ENCODE measurements at places on chromosomes 12 and 14.

- peak; percentile 79 for DNase-seq
Observed at GRCh38 chr14:59337141-59337611, 128.0 kb downstream of the GPR135 start.

GRCh38 chr14:72736786-72737559, 156.9 kb downstream of the DPF3 start:
- DNase-seq = no peak

DNA sequence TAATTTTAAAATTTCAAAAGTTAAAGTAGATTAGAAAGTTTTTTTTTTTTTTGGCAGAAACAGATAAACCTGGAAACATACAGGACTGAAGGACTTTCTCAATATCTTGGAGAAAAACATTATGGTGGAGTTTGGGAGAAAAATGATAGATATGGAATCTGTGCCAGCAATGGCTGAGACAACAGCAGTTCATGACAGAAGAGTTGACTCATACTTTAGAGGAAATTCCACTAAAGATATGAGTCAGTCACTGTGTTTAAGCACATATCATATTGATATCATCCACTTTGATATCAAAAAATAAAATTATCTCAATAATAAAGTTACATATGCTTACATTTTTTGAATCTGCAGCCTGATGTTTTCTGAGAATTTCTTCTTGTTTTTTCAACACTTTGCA, 193.9 kb upstream of the OR4E1 start:
- DNase-seq = no peak

GRCh38 chr12:101777485-101777884, 38.2 kb upstream of the SYCP3 start:
- no peak for DNase-seq

GRCh38 chr14:63205866-63206265, 1.6 kb downstream of the RHOJ start:
- DNase-seq = no peak

DNA sequence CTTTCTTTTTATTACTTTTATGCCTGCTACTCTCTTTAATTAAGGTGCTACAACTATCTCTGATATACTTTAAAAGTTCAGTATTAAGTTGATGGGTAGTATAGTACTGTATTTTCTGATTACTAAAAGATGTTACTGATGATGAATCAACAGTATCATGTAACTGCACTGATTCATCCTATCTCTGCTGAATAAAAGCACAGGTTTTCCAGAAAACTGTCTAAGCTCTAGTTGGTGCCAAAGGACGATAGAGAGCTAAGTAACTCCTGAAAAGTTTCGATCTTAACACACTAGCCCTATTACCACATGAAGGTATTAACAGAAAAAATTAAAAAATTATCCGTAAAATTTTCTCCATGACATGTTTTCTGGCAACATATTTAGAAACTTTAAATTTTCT, 2.1 kb downstream of the SCAF11 start:
- DNase-seq = no peak

DNA sequence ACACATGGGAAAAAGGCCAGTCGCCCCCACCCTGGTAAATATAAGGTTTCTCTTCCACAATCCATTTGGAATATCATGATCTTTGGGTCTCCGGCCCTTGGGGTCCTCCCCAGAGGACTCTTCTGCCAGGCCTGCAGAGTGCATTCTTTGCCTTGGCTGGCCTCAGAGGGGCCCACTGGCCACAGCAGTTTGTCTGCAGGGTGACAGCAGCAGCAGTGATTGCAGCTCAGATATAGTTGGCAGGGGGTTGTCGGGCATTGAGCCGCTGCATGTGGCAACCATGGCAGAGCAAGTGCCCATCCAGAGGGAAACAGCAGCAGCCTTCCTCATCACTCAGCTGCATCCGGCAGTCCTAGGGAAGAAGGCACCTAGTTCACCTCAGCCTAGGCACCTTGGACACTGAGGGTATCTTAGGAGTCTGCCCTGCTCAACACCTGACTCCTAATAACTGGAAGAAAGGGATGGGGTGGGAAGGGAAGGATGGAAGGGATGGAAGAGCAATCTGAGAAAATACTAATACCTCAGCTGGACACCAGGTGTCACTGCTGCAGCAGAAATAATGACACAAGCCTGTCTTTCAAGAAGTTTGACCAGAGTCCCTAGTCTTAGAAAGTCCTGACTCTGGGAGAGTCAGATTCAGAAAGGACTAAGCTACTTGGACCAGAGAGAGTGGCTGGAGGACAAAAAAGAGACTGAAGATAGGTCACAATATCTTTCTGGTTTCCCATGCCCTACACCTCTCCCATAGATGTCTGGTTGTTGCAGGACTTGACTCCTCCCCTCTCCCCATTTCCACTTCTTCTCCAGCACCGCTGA, 8.9 kb downstream of the AJUBA start:
- DNase-seq = no peak

DNA sequence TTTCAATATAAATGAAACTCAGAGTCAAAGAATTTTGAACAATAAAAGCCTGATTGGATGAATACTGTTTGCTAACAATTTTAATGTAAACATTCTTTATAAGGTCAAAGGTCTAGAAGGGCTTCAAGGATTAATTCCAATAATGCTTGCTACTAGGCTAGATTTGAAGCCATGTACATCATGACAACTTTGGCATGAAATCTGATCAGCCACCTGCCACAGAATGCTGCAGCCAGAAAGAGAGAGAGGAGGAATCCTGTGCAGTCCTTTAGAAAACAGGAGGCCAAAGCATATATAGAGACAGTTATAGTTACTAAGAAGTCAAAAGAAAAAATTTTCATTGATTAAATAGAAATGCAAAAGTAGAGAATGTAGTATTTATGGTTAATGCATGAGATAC, 47.1 kb downstream of the ABCD2 start:
- DNase-seq = no peak

GRCh38 chr14:77158882-77159255, 17.3 kb upstream of the ZDHHC22 start:
- no peak for DNase-seq

GRCh38 chr12:11686120-11686519, 36.6 kb downstream of the ETV6 start:
- DNase-seq = no peak

GRCh38 chr12:14991069-14991468, 18.2 kb downstream of the PDE6H start:
- DNase-seq = no peak

GRCh38 chr14:77212943-77213678, 31.5 kb downstream of the TMEM63C start:
- DNase-seq = no peak

- DNase-seq = no peak
Observed at GRCh38 chr14:50783563-50783962, 47.4 kb downstream of the NIN start.

DNA sequence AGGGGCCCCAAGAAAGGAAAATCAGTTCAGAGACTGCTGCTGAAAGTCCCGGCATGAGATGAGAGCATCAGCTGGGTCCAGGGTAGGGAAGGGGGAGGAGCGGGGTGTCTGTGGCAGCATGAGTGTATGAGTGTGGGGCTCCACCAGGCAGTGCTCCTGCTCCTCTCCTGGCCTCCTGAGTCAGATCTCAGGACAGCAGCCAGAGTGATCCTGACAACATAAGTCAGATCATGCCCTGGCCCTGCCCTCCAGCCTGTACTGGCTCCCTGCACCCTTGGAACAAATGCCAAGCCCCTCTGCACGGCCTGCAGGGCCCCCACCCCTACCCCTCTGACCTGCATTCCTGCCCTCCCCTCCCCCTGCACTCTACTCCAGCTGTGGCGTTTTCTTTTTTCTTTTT, 24.2 kb upstream of the LRP1-AS start:
- DNase-seq = no peak

DNA sequence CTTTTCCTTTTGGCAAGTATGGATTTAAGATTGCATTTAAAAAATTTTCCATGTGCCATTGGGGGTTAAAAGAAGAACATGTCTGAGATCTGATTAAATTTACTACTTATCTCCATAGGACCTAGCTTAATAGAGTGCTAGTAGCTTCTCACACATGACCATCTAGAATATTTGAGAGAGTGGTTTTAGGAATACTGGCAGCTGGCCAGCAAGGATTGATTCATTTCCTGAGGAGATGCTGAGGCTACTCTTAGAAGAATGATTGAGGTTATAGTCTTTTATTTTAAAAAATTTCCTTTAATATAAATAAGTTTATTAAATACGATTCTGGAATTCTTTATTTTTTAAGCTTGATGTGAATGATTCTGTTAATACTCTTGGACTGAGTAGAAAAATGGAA, 56.2 kb downstream of the MIPOL1 start:
- no peak for DNase-seq

- DNase-seq = no peak
Observed at GRCh38 chr14:58048219-58048618, 103.8 kb downstream of the ARMH4 start.

GRCh38 chr12:83102499-83102898, 415.8 kb downstream of the TMTC2 start:
- DNase-seq = no peak

DNA sequence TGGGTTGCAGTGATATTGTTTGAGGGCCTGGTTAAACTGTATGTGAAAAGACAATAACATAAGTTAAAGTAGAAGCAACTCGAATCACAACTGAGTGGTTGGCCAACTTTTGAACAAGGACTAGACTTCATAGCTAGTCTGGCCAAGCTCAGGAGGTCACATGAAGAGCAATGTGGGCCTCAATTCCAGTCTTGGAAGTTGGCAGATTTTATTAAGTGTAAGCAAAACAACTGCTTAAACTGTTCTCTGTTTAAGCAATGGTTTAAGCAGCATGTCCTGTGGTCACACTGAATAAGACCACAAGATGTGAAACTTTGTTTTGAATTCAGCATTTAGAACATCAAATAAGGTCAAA, 100.4 kb downstream of the TMTC3 start:
- peak; percentile 32 for DNase-seq

DNA sequence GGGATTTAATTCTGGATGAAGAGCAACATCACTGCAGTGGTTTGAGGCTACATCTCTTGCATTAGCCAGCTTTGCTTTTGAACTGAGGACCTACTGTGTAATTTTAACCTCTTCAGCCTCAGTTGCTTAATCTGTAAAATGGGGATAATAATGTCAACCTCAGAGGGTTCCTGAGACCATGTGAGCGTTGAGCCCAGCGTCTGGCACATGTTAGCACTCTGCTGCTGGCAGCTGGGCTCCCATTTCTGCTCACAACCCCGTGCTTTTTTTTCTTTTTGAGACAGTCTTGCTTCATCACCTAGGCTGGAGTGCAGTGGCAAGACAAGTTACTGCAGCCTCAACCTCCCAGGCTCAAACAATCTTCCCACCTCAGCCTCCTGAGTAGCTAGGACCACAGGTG, 31.6 kb downstream of the TESC start:
- no peak for DNase-seq

- DNase-seq = no peak
Observed at GRCh38 chr12:4134448-4135263, 138.9 kb upstream of the CCND2 start.

GRCh38 chr12:117563007-117563406, 201.6 kb upstream of the NOS1 start:
- DNase-seq = no peak

GRCh38 chr14:55904086-55904485, 214.1 kb upstream of the PELI2 start:
- no peak for DNase-seq

DNA sequence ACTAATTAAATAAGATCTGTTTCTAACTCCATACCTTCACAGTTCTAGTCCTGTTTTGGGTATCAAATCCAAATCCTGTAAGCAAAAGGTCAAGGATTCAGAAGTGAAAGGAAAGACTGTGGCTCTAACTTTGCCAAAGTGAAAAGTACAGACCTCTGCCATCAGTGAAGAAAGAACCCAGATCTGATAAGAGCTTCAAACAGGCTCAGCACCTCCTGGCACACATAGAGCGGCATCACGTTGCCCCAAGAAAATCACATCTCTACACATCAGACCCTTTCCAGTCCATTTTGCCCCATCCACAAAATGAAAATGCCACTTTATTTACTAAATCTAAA, 23.2 kb downstream of the CLIP1 start:
- no peak for DNase-seq

- DNase-seq = no peak
Observed at GRCh38 chr12:13435235-13435933, 238.9 kb downstream of the EMP1 start.

DNA sequence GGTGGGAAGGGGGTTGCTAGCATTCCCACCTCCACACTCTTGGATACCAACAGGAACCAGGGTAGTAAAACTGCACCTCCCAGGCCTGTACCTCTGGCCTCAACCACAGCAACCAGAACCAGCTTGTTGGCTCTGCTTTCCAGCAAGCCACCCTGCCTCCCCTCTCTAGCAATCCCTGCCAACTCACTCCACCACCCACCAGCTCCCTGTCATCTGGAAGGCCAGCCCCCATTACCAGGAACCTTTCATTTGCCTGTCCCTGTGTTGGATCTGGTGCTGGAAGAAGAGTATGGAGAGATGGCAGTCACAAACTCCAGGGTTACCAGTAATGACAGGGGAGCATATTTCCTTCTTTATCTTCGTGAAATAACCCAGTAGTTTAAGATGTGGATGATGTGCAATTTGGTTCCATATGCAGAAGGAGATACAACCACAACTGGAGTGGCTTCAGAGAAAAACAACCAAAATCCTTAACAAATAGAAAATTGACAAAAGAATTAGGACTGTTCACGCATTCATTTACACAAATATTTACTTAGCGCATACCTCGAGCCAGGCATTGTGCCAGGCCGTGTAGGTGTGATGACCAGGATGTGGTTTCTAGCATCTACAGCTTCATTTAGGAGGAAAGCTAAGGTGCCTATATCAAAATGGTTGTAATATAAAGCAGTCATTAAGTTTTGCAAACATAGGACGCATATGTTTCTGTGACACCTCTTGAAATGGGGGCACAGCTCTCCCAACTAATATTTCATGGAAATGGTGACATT, 3.4 kb downstream of the B4GALNT3 start:
- DNase-seq = no peak

DNA sequence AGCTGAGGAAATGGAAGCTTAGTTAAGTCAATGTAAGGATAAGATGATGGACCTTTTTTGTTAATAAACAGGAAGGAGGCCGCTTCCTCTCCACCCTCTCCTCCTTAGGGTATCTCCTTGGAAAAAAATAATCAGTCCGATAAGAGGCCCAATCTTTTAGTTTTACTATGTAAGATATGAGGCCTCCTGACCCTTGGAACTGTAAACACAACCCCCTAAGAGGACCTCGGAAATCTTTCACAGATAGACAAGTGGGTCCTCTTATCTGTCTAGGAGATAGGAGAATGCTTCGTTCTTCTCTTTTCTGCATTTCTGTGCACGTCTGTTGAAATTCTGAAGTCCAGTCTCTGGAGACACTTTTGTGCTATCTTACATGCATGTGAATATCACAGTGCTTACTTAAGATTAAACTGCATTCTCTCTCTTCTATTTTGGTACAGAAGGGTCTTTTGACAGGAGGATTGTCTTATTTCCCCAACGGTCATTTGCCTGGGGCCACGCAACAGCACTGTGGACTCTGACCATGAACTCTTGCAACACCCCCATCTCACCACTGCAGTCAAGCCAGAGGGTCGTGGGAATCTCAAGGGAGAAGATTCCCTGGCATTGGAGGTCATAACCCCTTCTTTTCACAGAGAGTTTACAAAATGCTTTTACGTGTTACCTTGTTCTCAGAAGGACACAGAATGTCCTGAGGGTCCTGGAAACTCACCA, 313.0 kb upstream of the RTL1 start:
- DNase-seq = no peak

Data from left lung (tissue), 14 donors.